ENCODE measurements at places on chromosomes 11 and 22. TPM values are rescaled to one million over a fixed set of nuclear protein-coding genes. Genes with fewer than 3 reads are reported as not detected.

DNA sequence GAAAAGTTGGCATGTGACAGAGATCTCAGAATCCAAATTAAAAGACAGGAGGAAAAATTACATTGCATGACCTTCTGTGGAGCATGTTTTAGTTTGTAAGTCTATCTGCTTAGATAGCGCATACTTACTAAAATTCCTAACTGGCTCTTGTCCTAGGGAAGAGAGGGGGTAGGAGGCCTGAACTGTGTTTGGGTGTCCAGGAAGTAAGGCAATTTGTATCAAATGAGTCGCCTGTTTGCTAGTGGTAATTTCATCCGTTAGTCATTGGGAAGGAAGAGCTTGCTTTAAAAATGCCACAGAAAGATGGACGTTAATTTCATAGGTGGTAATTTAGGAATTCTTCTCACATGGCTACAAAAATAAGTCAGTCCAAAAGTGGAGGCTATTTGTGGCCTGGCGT lies 18.5 kb downstream of the GRK3 start:
- no peak for DNase-seq

TMEM191B gene
- 0.59 TPM for total RNA-seq

GRCh38 chr11:7604331-7604955 lies 68.9 kb downstream of the CYB5R2 start:
- DNase-seq = no peak

GRCh38 chr11:13222285-13222684 lies 55.3 kb upstream of the BMAL1 start:
- no peak for DNase-seq

PNPLA5 gene
- 2.3 TPM for total RNA-seq

- DNase-seq = peak; percentile 97
These were observed at the start of gene NCAPH2 for GRCh38 chr22:50507991-50508884. NCAPH2 (plus strand) TSS chr22:50508224; CDS start chr22:50508338, 114 bp downstream.

OR4A16 gene
- total RNA-seq = not detected

DNA sequence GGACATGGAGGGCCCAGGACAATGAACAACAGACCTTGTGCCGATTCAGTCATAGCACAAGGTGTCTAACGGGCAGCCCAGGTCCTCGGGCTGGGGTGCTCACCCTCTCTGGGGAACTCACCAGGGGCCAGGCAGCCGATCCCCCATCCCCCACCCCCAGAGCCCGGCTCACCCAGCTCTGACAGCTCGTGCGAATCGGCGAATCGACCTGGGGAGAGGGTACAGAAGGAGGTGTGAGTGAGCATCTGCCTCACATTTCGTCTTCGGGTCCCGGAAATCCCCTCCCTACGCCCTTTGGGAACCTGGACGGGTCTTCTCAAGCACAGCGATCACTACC lies 423 bp downstream of the PEX16 start:
- no peak for DNase-seq

GRCh38 chr11:76339221-76339620 lies 41.7 kb downstream of the THAP12 start:
- DNase-seq = peak; percentile 99

TMX2 gene
- total RNA-seq = 33.8 TPM

RBX1 gene
- total RNA-seq = 45.3 TPM

TCF20 gene
- total RNA-seq = 26.1 TPM

- DNase-seq = no peak
These were observed 72.4 kb downstream of the ZNRF3 start for GRCh38 chr22:28955817-28956216.

DNA sequence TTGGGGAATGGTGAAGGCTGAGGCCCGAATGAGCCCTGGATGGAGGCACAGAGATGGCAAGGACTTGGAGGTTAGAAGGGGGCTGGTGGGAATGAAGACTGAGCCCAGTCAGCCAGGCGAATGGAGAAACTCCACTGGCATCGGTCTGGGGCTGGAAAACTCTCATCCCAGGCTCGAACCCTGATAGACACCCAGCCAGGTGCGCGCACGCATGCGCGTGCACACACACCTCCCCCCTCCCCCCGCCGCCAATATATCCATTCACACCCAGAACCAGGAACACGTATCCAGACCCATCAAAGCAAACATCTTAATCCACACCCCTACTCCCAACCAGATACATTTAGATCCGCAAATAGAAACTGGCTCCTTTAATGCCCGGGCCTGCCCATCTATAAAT lies 139.3 kb downstream of the CEP164 start:
- DNase-seq = no peak

GRCh38 chr22:22025320-22026156 lies 43.0 kb upstream of the TOP3B start:
- no peak for DNase-seq

DNA sequence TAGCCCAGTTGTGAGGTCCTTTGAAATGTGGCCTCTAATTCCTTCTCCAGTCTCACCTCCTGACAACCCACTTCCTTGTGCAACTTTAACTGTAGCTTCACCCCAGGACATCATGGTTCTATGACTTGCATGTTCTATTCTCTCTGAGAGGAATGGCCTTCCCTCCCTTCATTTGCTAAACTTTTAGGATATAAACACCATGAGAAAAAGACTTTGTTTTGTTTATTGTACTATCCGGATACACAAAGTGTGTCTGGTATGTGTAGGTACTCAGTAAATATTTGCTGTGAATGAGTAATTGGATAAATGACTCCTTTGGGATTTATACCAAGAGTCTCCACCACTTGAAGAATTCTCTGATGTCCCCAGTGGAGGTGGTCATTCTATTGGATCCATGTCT lies 547.6 kb downstream of the INSC start:
- no peak for DNase-seq

Measured in skin of body (tissue), 3 donors.